Esophagus muscularis mucosa (tissue), 4 donors: ENCODE measurements at places on chromosomes 1 and 21. TPM values are rescaled to one million over a fixed set of nuclear protein-coding genes. Genes with fewer than 3 reads are reported as not detected.

DNA sequence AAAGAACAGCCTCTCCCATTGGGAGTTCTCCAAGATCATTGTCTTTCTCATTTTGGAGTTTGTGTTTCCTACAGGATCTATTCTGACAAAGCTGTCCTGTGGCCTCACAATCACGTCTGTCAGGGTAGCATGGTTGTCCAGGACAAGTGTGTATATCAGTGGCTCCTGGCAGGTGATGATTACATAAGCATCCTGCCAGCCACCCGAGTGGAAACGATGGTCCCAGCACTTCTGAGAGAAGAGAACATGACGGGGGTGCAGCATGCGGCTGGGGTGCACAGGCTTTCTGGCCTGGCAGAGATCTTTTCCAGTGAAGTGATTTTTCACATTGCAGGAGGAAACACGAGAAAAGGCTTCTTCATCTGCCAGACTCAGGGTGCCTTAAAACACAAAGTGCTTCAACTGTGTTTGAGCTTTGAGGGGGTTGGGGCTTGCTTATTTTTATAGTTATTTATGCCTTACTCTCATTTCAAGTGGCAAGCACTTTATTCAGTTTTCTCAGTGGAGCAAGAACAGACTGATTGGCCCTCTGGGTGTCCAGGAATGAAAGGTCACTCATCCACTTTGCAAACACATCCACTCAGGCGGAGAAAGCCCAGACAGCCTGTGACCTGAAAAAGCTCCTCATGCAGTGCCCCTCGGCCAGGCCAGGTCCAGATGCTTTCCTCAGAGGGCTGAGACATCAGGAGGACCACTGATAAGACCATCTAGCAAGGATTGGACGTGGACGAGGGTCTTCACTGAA is 186.0 kb downstream of the DUSP10 start:
- no peak for DNase-seq
- no peak overlapping the region for H3K4me3 ChIP-seq
- H3K4me1 ChIP-seq, result no peaks in the 10 kb centered on the region
- H3K36me3 ChIP-seq, result no peaks in the 10 kb centered on the region
- no peaks in the 10 kb centered on the region for H3K27me3 ChIP-seq

- no peaks in the 10 kb centered on the region for H3K4me1 ChIP-seq
- no peak overlapping the region for H3K4me3 ChIP-seq
- peak overlapping the region; percentile 60 for H3K27ac ChIP-seq
- H3K36me3 ChIP-seq, result no peaks in the 10 kb centered on the region
- no peaks in the 10 kb centered on the region for H3K27me3 ChIP-seq
Measured at GRCh38 chr1:239587574-239588369, 201.4 kb downstream of the CHRM3 start.

- H3K4me3 ChIP-seq, result no peak overlapping the region
- DNase-seq, result no peak
- H3K36me3 ChIP-seq, result no peaks in the 10 kb centered on the region
Measured at GRCh38 chr1:94044290-94044790, 76.6 kb downstream of the ABCA4 start.

DNA sequence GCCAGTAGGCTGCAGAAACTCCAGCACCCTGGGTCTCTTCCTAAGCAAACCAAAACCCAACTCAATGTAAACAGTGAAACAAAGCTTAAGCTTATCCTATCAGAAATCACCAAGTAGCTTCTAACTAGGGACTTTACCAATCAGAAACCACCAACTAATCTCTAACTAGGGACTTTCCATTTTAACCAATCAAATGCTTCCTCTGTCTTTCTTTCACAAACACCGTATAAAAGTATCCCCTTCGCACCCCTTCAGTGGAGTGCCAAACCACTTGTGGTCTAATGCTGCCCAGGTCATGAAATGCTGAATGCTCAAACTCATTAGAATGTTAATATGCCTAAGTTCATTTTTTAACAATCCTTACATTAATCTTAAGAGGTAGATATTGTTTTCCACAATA is 250.5 kb upstream of the DUSP10 start:
- no peaks in the 10 kb centered on the region for H3K36me3 ChIP-seq
- H3K4me1 ChIP-seq, result peaks cover 4% of the 10 kb centered on the region
- no peak overlapping the region for H3K27ac ChIP-seq
- no peaks in the 10 kb centered on the region for H3K27me3 ChIP-seq
- DNase-seq, result no peak
- no peak overlapping the region for H3K4me3 ChIP-seq

DNA sequence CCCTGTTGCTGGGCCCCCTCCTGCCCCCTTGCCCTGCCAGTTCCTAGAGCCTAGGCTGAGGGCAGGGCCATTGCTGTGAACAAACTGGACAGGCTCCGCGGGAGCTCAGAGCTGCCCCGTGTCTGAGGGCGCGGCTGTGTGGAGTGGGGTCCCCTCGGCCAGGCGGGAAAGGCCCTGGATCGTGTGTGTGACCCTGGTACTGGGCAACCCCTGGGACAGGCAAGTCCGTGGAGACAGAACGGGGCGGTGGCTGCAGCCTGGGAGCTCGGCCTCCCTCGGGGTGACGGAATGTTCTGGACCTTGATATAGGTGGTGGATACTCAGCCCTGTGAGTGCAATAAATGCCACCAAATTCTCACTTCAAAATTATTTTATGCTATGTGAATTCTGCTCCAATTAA is 27.7 kb upstream of the C1orf159 start:
- no peak for DNase-seq
- H3K4me3 ChIP-seq, result no peak overlapping the region

The OVAAL gene
- not detected for total RNA-seq

The TRIM67 gene
- not detected for total RNA-seq
